Fibroblast of skin of left biceps (primary cell): ENCODE measurements at places on chromosomes 2 and 18.

- DNase-seq, result no peak
Observed at GRCh38 chr2:11373096-11373495, 28.7 kb upstream of the ROCK2 start.

DNA sequence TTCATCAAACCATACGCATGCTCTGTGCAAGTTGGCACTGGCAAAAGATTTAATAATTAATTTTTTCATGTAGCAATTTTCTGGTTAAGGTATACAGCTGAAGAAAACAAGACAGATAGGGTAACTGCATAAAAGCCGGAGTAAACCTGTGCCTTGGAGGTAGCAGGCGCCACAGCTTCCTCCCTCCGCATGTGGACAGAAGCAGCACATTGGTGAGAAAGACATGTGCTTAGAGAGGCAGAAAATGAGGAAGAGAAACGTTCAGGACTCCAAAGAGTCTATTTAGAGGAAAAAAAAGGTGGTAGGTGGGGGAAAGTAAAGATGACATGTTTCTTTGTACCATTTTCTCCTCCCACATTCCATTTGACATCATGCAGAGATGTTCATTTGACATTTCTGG, 9.3 kb downstream of the ST6GAL2 start:
- no peak for DNase-seq

GRCh38 chr2:229715895-229716507, 1.6 kb upstream of the DNER start:
- DNase-seq, result no peak

- no peak for DNase-seq
Observed at GRCh38 chr2:98509542-98510321, 65.1 kb downstream of the INPP4A start.

- no peak for DNase-seq
Observed at GRCh38 chr18:46424898-46425297, 232.1 kb downstream of the LOXHD1 start.

DNA sequence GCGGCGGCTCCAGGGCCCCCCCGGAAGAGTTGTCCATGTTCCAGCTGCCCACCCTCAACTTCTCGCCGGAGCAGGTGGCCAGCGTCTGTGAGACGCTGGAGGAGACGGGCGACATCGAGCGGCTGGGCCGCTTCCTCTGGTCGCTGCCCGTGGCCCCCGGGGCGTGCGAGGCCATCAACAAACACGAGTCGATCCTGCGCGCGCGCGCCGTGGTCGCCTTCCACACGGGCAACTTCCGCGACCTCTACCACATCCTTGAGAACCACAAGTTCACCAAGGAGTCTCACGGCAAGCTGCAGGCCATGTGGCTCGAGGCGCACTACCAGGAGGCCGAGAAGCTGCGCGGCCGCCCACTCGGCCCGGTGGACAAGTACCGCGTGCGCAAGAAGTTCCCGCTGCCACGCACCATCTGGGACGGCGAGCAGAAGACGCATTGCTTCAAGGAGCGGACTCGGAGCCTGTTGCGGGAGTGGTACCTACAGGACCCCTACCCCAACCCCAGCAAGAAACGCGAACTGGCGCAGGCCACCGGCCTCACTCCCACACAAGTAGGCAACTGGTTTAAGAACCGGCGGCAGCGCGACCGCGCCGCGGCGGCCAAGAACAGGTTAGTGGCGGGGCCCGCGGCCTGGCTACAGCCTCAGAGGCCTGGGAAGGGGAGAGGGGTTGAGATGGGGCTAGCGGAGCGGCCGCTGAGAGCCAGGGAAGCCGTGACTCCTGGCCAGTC, 965 bp downstream of the SIX3 start:
- DNase-seq, result no peak

GRCh38 chr18:75809151-75809925, 381.8 kb upstream of the SMIM21 start:
- no peak for DNase-seq

GRCh38 chr18:64678048-64678447, 529.2 kb upstream of the LINC00305 start:
- DNase-seq, result no peak
